ENCODE measurements at places on chromosomes 7 and 10.

DNA sequence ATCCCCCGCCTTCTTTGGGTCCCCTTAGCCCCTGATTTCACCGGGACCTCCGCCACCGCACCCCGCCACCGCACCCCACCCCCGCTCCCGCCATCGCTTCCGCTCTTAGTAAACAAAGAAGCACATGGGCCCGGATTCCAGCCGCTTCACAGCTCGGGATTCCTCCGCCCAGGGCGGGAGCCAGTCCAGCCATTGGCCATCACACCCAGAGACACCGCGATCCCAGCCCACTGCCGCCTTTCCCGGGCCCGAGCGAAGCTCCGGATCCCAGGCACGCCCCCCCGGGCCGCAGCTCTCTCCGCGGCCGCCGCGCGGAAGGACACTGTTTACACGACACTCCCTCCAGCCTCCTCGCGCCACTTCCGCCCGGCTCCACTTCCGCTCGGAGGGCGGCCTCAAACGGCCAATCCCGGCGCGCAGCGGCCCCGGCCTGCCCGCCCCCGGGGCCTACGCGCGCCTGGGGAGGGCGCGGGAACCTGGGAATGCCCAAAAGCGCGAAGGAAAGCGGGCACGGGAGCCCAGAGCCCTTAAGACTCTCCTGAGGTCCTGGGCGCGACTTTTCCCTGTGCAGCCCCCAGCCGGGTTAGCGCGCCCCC is 679 bp downstream of the MCM7 start:
- DNase-seq, result peak; percentile 88

GRCh38 chr10:54653518-54653917 is 147.5 kb downstream of the PCDH15 start:
- no peak for DNase-seq

DNA sequence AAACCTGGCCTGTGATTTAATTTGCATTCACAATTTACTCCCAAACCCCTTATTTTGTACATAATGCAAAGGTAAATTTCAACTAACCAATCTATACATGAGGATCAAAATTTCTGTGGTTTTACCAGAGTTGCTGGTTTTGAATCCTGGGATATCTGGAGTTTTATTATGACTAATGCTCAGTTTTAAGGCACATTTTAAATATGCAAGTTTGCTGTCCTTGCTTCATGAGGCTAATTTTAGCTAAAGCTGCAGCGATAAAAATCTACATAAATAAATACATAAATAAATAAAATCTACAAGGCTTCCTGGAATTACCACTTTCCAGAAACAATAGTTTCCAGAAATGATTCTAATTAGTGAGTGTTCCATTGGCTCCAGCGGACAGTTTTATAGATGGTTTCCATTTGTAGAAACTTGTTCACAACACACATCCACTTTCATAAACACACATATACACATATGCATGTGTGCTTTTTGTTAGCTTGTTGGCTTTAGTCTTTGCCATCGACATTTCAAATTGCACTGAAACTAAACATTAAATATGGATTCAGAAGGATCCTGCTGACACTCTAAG is 339.5 kb upstream of the NRP1 start:
- DNase-seq, result no peak

DNA sequence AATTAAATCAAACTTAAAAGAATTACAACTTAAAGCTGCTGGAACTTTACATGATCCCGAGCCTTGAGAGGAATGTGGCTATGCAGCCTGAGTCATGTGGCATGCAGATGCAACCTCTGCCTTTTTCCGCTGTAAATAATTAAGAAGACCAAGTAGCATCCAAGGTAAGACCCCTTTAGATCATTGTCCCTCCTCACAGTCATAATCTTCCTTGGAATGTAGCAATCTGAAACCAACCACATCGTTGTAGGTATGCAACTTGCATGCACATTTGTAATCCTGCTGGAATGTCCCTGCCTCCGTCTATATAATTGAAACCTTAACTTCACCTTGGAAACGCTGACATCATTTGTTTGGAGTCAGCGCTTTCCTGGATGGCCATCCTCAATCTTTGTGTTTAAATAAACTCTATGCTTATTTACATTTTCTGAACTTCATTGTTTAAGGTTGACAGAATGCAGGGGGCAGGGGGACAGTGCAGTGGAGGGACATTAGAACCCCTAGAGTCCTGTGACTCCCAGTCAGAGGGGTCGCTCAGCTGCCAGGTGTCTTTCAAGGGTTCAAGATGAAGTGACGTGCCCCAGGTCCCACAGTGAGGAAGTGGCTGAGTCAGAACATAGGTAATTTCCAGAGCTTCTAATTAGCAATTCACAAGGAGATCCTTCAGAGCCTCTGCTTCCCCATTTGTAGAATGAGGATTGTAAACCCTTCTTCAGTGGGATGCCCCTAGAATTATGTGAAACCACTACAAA is 110.7 kb downstream of the RALA start:
- DNase-seq, result peak; percentile 33

- DNase-seq, result no peak
Observed at GRCh38 chr7:130925136-130925794, 191.3 kb upstream of the KLF14 start.

DNA sequence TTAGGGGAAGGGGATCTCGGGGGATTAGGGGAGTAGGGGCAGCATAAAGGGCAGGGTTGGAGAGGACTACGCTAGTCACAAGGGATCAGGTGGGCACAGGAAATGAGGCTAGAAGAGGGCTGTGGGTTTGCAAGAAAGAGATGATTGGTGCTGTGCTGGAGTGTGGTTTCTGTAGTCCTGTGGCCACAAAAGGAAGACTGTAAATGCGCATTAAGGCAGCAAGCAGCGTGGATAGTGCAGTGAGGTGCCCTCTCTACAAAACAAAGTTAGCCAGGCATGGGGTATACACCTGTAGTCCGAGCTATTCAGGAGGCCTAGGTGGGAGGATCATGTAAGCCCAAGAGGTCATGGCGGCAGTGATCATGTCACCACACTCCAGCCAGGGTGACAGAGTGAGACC is 212.1 kb downstream of the MLLT10 start:
- peak; percentile 8 for DNase-seq

DNA sequence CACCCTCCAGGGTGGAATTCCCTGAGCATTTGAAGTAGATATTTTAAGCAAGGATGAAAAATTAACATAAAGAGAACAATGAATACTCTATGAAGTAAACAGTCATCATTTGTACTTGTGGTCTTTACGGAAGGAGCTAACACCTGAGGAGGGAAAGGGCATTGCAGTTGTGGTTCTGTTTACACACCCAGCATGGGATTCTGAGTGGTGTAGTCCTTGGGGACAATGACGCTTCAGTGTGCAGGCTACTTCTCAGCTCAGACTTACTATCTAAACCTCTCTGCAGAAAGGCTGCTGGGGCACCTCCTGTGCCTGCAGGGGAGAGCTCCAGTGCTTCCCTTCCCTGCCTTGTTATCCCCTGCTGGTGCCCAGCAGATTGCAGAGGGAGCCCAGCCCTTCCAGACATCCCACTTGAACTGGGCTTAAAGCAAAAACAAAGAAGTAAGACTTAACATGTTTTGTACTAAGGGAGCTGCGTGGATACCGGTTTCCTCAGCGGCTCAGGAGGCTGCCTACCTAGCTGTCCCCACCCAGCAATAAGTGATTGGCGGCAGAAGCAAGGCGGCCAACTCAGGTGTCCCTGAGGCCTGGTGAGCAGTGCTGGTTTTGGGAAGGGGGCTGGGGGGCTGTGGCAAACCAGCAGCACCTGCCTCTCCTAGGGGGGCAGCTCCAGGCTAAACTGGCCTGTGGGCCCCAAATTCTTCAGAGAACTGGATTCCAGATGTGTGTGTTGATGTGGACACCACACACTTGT is 89.1 kb downstream of the CELF2 start:
- DNase-seq, result no peak

- DNase-seq, result no peak
Observed at GRCh38 chr7:130153211-130153908, 51.8 kb downstream of the TMEM209 start.

- no peak for DNase-seq
Observed at GRCh38 chr10:24097751-24098207, 111.2 kb upstream of the KIAA1217 start.

GRCh38 chr7:148395352-148395811 is 195.2 kb upstream of the C7orf33 start:
- DNase-seq, result no peak

Data from CD4-positive, alpha-beta T cell treated with Interleukin-1 beta for 1 hour (primary cell).